ENCODE measurements at places on chromosomes 1 and 21. TPM values are rescaled to one million over a fixed set of nuclear protein-coding genes. Genes with fewer than 3 reads are reported as not detected.

DNA sequence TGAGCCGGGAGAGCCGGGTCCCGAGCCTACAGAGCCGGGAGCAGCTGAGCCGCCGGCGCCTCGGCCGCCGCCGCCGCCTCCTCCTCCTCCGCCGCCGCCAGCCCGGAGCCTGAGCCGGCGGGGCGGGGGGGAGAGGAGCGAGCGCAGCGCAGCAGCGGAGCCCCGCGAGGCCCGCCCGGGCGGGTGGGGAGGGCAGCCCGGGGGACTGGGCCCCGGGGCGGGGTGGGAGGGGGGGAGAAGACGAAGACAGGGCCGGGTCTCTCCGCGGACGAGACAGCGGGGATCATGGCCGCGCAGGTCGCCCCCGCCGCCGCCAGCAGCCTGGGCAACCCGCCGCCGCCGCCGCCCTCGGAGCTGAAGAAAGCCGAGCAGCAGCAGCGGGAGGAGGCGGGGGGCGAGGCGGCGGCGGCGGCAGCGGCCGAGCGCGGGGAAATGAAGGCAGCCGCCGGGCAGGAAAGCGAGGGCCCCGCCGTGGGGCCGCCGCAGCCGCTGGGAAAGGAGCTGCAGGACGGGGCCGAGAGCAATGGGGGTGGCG, 371 bp downstream of the ARID1A start:
- DNase-seq, result no peak

- no peak for DNase-seq
These were observed 6.9 kb downstream of the DNAJC6 start for GRCh38 chr1:65316233-65316632.

DNA sequence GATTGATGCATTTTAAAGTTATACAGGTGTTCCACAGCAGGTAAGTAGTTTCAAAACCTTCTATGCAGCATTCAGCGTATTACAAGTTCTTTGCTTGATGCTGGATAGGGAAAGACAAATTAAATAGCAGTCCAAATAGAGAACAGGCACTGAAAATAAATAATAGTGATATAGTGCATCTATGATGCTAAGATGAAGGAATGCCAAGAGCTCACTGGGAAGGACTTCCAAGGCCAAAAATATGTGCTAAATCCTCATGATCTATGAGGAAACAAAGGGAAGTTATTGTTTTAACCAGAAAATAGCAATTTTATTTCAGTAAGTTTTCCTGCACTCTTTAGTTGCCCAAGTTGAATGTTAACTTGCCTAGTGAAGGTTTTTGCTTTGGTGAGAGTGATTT, 127.8 kb upstream of the GREM2 start:
- peak; percentile 38 for DNase-seq

DNA sequence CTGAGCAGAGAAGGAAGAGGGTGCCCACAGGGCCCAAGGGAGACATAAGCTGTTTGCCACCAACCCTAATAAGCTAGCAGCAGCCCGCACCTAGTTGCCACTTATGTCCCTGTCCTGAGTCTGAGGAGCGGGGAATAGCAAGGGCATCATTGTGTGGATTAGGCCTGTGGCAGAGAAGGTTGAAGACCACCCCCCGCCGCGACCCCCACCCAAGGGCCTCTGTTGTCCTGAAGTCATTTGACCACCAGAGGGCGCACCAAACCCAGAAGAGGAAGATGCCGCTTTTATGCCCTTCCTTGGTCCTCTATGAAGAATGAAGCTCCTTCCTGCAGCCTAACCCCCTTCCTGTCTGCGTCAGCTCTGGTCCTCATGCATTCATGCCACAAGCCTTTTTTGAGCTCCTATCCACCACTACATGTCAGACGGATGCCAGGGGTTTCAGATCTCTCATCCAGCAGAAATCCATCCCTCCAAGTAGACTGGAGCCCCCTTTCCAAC, 16.6 kb downstream of the RHBG start:
- DNase-seq, result peak; percentile 68

GRCh38 chr1:190908691-190909090, 431.0 kb upstream of the BRINP3 start:
- DNase-seq, result peak; percentile 61

SLC6A17 gene
- 0.54 TPM for total RNA-seq
